ENCODE measurements at places on chromosomes 6 and 20. TPM values are rescaled to one million over a fixed set of nuclear protein-coding genes. Genes with fewer than 3 reads are reported as not detected.

DNA sequence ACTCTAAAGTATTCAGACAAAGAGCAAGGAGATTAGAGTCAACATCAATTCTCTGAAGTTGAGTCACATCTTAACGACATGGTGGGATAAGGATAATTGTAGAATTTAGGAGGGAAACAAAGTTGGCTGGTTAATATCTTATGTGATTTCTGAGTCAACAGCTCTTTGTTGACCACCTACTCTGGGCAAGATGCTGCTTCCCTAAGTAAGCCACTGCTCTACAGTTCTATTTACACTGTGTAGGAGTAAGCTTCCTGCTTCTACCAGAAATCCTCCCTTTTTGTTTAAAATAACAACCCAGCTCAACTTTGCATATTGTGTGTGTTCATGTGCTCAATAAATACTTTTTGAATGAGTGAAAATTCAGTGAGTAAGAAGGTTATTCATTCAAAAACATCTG is 3.1 kb downstream of the HS3ST5 start:
- H3K36me3 ChIP-seq, result peaks cover 4% of the 10 kb centered on the region
- no peak overlapping the region for H3K27ac ChIP-seq
- peaks cover 5% of the 10 kb centered on the region for H3K4me1 ChIP-seq
- H3K27me3 ChIP-seq, result no peaks in the 10 kb centered on the region

DNA sequence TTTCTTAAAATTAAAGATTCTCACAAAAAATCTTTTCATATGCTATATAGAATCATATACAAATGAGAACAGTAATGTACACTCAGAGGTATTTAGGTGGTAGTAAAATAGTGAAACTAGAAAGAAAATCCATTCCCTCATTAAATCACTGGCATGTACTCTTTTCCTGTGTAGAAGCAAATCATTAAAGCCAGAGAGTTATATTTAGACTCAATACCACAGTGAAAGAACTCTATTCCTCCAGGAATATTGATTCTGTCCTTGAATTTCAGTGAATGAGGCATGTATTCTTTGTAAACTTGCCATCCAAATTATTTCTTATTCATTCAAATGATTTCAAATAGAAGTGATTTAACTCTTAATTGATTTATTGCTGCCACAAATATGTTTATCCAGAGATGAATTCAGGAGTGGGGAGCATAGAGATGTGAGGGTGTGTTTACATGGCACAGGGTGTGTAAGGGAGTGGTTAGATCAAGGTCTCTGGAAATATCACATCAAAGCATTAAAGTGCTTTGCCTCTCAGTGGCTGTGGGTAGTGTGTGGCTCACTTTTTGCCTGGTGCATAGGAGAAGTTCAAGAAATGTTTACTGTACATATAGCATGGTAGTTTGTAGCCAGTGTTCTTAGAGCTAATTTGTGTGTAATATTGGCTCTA is 141.2 kb downstream of the FAM83B start:
- no peaks in the 10 kb centered on the region for H3K4me1 ChIP-seq
- no peak overlapping the region for H3K4me3 ChIP-seq
- no peak overlapping the region for H3K27ac ChIP-seq
- H3K27me3 ChIP-seq, result no peaks in the 10 kb centered on the region

Gene CDSN
- not detected for total RNA-seq

Gene NCOA6
- 25.2 TPM for total RNA-seq

DNA sequence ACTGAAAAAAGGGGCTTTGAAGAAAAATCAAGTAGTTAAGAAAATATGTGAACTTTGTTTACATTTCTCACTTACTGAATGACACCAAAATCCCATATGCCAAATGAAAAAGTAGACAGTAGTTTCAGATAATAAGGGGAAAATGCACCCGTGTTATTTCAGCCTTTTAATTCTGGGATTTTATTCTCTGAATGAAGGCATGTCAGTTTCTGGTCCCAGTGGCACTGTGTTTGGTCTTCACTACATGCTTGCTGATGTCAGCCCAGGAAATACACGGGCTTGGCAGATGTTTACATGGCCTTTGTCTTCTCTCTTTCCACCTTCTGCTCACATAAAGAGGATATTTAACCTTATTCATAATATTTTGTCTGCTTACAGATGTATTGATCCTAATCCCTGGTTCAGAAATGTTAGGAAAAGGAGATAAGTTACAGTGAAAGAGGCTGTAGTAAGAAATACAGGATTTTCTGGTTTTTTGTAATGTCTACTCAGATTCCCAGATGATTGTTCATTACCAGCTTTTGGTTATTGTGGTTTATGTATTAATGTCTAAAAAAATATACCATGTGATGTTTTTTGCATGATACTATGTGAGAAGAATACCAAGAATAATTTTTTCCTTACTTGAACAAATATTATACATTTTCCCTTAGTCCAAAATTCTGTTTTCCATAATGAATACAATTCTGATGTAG is 27.7 kb downstream of the DSE start:
- DNase-seq, result no peak
- H3K36me3 ChIP-seq, result peaks cover 7% of the 10 kb centered on the region
- no peak overlapping the region for H3K4me3 ChIP-seq
- no peaks in the 10 kb centered on the region for H3K4me1 ChIP-seq

Gene PRSS35
- 1.4 TPM for total RNA-seq

GRCh38 chr6:70163795-70164194 is 139.1 kb downstream of the COL9A1 start:
- no peaks in the 10 kb centered on the region for H3K36me3 ChIP-seq
- no peaks in the 10 kb centered on the region for H3K4me1 ChIP-seq
- no peak for DNase-seq
- no peak overlapping the region for H3K4me3 ChIP-seq
- no peak overlapping the region for H3K27ac ChIP-seq

Gene CALHM5
- 0.02 TPM for total RNA-seq

GRCh38 chr6:53464483-53464882 is 80.4 kb downstream of the GCLC start:
- no peak for DNase-seq
- H3K4me1 ChIP-seq, result no peaks in the 10 kb centered on the region
- H3K4me3 ChIP-seq, result no peak overlapping the region
- no peaks in the 10 kb centered on the region for H3K27me3 ChIP-seq

GRCh38 chr6:73566954-73567591 is 46.2 kb upstream of the EEF1A1 start:
- no peak overlapping the region for H3K4me3 ChIP-seq
- DNase-seq, result no peak
- H3K4me1 ChIP-seq, result peaks cover 6% of the 10 kb centered on the region
- no peaks in the 10 kb centered on the region for H3K27me3 ChIP-seq

DNA sequence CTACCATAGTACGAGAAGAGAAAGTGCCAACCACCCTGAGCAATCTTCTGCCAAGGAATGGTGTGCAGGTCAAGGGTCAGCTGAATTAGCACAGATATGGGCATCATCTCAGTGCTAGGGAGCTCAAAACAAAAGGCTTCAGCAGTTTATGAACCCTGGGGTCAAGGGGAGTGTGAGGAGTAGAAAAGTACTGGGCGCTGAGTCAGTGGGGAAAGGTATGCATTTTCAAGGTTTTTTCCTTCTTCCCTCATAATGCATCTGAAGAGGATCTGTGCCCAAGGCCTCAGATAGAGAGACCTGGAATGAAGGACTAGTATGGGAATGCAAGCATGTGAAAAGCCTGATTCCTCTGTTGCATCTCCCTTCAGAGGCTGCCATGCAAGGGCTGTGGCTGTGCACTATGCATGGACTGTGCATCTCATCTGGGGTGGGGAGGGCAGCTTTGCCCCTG is 81.7 kb downstream of the PERP start:
- no peaks in the 10 kb centered on the region for H3K27me3 ChIP-seq
- H3K4me1 ChIP-seq, result no peaks in the 10 kb centered on the region
- no peak for DNase-seq
- H3K27ac ChIP-seq, result no peak overlapping the region
- no peak overlapping the region for H3K4me3 ChIP-seq

- H3K36me3 ChIP-seq, result peaks cover 3% of the 10 kb centered on the region
- H3K4me3 ChIP-seq, result no peak overlapping the region
- no peaks in the 10 kb centered on the region for H3K27me3 ChIP-seq
- DNase-seq, result no peak
- no peak overlapping the region for H3K27ac ChIP-seq
These were observed 85.3 kb downstream of the CDS2 start for GRCh38 chr20:5211803-5212714.

- peaks cover 14% of the 10 kb centered on the region for H3K36me3 ChIP-seq
- H3K4me1 ChIP-seq, result peaks cover 5% of the 10 kb centered on the region
- peak overlapping the region; percentile 47 for H3K27ac ChIP-seq
- DNase-seq, result no peak
These were observed 90.7 kb downstream of the AKAP7 start for GRCh38 chr6:131225959-131226358.

DNA sequence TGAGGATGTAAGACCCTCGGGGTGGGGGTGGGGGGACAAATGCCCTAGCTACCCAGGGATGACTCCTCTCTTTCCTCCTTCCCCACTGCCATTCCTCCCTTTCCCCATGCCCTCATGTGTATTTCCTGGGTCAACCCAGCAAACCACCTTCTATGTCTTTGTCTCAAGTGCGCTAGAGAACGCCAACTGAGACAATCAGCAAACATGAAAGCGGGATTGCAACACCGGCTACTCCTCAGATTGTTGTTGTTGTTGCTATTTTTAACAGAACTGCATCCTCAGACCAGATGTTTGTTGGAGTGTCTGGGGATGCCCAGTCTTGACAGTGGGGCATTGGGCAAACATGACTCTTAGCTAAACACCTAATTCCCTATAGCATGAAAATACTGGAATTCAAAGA is 39.3 kb upstream of the HIVEP1 start:
- DNase-seq, result no peak
- H3K27me3 ChIP-seq, result no peaks in the 10 kb centered on the region
- H3K4me3 ChIP-seq, result no peak overlapping the region
- H3K27ac ChIP-seq, result no peak overlapping the region

DNA sequence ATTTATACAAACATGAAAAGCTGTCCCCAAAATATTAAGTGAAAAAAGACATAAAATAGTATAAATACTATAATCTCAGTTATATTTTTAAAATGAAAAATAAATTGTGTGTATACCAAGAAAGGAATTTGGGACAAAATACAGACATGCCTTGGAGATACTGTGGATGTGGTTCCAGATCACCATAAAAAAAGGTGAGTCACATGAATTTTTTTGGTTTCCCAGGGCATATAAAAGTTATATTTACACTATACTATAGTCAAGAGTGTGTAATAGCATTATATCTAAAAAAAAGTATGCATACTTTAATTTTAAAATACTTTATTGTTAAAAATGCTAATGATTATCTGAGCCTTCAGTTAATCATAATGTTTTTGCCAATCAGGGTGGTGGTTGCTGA is 17.4 kb upstream of the SDHAF4 start:
- no peak for DNase-seq
- H3K4me1 ChIP-seq, result no peaks in the 10 kb centered on the region
- H3K27me3 ChIP-seq, result no peaks in the 10 kb centered on the region
- H3K27ac ChIP-seq, result no peak overlapping the region
- H3K4me3 ChIP-seq, result no peak overlapping the region
- peaks cover 6% of the 10 kb centered on the region for H3K36me3 ChIP-seq

Gene STK35
- 65.2 TPM for total RNA-seq

DNA sequence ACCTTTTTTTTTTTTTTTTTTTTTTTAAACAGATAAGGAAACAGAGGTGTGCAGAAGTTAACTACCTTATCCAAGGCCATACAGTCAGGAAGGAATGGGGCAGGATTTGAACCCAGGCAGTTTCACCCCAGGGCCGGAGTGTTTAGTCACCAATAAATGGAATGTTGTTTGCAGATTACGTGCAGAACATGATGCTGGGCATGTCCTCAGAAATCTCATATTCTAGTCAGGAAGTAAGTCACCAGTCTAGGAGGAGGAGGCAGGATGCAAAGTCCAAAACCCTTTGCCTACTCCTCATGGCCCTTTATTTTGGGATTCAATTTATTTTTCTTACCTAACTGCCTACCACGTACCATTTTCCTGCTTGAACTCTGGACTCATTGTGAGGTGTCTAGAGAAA is 57.1 kb upstream of the LRRC1 start:
- H3K27ac ChIP-seq, result no peak overlapping the region
- no peaks in the 10 kb centered on the region for H3K4me1 ChIP-seq
- no peak for DNase-seq

Gene C4A
- 4.3 TPM for total RNA-seq

DNA sequence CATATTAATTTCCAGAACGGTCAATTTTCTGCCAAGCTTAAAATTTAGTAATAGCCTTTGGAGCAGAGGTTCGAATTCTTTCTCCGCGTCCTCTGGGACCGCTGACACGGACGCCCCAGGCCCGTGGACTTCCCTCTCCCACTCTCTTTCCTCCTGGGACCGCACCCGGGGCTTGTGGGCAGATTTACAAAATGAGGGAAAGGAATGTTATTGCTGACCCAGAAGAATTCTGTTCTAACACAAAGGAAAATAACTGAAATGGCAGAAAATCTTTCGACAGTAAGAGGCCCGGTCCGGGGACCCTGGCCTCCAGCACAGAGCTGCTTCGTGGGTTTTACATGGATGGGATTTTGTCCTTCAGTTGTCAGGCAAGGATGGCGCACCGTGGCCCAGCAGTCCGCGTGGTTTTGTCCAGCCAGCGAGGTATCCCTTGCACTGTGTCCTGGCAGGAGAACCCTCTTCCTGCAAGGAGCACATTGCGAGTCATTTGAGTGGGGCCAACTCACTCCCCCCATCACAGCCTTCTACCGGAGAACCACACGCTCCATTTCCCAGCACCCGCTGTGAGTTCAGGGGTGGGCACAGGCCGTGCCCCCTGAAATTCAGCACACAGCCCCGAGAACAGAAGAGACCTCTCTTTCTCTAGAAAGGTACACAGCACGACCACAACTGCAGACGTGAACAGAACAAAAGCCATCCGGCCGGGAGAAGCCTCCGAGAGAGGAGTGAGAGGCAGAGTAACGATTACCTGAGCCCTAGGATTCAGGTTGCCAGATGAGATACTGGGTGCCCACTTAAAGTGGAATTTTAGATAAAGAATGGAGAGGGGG is 106.0 kb upstream of the AFDN start:
- H3K27ac ChIP-seq, result no peak overlapping the region
- no peaks in the 10 kb centered on the region for H3K4me1 ChIP-seq
- H3K4me3 ChIP-seq, result no peak overlapping the region
- no peaks in the 10 kb centered on the region for H3K27me3 ChIP-seq

Gene DSE
- total RNA-seq, result 41.5 TPM

Gene PRKN
- total RNA-seq, result 2.0 TPM

Measured in H9 (cell line).